ENCODE measurements at places on chromosomes 12 and 14.

GRCh38 chr12:71655495-71655894, 8.2 kb downstream of the ZFC3H1 start:
- DNase-seq = no peak

- DNase-seq = no peak
Observed at GRCh38 chr12:32201976-32202375, 95.3 kb downstream of the BICD1 start.

- DNase-seq = no peak
Observed at GRCh38 chr12:11929714-11930113, 141.0 kb upstream of the BCL2L14 start.

DNA sequence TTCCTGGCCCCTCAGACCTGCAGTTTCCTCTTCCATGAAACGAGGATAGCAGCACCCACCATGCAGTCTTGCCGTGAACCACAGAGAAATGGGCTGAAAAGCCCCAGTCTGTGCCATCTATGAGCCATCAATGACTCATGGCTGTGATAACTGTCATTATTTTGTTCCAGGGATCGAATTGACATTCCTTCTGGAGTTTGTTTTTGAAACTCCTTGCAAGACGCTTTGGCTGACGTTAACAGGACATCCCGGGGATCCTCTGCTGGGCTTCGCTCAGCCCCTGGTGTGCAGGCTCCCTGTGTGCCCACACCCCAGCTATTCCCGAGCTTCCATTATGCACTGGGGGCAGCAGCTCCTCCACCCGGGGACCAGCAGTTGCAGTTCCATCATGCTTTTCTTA, 33.8 kb downstream of the MMAB start:
- no peak for DNase-seq

DNA sequence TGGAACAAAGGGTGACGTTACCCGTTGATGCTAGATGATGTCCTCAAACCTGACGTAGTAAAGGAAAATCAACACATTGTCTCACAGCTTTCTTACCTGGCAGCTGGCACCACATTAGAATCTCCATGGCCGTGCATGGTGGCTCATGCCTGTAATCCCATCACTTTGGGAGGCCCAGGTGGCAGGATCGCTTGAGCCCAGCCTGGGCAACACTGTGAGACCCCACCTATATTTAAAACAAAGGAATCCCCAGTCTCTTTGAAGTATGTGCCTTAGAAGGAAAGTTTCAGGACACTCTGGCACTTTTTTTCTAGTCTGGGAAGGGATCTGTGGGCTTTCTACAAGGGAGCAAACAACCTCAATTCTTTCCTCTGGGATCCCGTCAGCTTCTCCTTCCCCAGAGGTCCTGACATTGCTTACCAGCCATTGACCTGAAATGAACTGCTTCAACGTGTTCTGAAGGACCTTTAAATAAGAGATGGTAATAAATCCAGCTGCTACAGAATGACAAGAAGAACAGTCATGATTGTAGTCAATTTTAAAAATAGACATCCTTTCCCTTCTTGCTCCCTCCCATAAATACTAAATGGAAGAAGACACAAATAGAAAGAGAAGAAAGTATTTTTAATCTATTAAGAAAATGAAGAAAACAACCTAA, 33.7 kb upstream of the TTC7B start:
- DNase-seq = no peak

DNA sequence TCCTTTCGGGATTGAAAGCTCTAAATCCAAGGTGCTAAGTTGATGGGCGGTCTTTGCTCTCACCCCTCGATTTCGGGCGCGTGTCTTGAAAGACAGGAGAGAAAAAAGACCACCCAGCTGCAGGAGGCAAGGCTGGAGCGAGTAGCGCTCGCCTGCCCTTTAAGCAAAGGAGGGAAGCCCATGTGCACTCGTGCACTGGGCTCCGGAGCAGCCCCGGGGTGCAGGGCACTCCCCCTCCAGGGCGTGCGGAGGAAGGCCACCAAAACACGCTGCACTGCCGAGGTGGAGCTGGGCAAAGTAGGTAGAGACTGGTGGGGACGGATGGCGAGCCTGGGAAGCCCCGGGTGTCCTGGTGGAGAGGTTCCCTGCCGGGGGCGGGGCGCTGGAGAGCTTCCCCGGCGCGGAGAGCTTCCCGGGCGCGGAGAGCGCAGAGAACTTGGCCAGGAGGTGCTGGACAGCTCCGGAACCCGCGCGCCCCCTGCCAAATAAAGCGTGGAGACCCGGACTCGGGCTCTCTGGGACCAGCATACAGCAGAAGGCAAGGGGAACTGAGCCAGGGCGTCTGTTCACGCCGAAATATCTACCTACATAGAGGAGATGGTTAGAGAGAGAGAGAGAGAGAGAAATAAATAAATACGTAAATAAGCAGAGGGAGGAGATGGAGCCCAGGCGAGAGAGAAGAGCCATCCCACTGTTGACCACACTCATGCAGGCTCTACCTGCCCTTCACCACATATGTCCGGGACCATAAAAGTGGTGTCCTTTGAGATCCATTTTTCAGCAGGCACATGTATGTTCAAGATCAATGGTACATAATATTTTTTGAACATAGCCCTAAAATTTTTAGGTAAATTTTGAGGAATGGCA, 662 bp upstream of the NELL2 start:
- no peak for DNase-seq

GRCh38 chr12:92987362-92987761, 58.3 kb upstream of the EEA1 start:
- no peak for DNase-seq

DNA sequence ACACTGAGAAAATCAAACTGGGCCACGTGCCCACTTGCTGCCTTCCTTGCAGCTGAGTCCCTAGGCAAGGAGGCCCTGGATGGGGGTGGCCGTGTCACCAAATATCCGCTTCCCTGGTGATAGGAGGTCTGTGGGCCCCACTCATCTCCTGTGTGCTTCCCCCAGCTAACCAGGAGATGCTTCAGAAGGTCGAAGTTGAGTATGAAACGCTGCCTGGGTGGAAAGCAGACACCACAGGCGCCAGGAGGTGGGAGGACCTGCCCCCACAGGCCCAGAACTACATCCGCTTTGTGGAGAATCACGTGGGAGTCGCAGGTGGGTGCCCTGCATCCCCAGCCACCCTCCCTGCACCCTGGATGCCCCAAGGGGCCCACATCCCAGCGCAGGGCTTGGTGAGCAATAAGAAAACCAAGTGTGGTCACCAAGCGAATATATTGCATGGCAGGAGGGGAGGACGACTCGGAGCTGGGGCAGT, 6.8 kb upstream of the SIVA1 start:
- no peak for DNase-seq

DNA sequence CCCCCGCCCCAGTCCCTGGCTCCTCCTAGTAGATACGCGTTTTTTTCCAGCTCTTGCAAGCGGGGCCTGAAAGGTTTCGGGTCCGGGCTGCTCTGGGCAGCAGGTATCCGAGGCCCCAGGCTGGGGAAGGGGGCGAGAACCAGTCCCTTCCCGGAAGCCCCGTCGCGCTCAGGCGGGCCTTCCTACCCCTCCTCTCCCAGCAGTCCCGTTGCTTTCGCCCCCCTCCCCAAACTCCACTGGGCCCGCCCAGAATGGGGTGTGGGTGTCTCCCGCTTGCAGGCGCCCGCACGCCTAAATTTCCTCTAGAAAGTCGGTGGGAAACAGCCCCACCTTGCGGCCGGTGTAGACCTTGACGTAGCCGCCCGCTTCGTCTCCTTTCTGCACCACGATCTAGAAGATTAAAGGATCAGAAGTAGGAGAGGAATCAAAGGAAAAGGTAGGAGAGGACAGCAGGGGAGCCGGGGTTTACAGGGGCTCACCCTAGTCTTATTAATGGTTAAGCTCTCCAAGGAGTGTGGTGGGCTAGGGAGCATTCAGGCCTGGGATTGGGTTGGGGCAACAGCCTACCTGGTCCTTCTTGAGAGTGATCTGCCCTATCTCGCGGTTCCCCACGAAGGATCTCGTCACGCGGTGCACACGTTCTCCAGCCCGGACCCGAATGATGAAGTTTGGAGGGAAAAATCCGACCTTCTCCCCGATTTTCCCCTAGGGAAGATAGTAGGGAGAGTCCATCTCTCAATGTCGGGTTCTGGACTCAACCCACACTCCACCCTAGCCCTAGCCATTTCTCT, 7.3 kb downstream of the STAC3 start:
- DNase-seq = no peak

- no peak for DNase-seq
Observed at GRCh38 chr12:23108957-23109356, 484.0 kb downstream of the ETNK1 start.

DNA sequence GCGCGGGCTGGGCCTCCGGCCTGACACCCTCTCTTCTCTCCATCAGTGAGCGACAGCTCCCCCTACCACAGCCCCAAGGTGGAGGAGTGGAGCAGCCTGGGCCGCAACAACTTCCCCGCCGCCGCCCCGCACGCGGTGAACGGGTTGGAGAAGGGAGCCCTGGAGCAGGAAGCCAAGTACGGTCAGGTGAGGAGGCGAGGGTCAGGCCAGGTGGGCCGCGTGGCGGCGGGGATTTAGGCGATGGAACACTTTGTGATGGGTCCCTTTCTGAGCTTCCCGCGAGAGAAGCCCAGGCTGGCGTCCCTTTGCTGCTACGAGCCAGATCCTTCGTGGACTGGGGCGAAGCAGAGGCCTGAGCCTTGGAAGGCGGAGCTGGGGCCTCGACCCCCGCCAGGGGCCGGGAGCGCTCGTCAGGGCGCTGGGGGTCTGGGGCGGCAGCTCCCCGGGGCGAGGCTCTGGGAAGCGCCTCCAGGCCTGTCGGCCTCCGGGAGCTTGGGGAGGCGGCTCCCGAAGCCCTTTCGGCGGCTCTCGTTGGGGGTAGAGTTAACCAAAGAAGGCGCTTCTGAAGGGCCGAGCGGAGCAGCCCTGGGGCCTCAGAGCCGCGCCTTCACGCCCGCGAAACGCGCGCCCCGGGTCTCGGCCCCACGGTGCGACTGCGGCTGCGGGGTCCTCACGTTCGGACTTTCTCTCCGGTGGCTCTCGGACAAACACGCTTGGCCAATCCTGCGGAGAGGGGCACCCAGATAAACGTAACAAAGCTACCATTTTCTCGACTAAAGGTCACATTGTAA, 5.0 kb downstream of the PAX9 start:
- no peak for DNase-seq

GRCh38 chr14:76863724-76864407, 37.7 kb downstream of the LRRC74A start:
- no peak for DNase-seq

GRCh38 chr12:15214851-15215601, 6.2 kb downstream of the RERG start:
- no peak for DNase-seq

DNA sequence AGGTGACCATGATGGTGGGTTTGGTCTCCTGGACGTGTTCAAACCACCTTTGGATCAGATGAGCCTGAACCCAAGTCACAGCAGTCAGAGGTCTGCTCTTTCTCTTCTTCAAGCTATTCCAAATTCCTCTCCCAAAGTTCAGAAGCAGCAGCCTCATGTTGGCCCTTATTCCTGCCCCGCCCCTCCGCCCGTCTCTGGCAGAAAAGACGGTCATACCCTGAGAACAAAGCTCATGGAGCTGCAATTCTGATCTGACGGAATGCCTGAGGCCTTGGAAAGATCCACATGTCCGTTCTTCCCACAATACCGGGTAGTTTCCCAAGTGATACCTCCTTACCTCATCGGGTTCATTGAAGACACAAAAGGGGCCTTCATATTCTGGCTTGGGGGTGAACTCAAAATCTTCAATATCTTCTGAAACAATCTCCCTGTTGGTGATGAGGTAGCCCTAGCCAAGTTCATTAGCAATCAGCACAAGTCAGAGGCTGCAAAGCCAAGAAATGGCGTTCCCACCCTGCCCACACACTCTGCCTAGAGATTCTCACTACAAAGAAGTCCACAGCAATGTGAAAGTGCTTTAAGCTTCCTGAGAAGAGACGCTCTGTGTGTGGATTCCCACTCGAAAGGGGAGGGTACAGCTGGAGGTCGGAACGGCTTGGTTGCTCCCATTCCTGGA, 11.2 kb downstream of the POLE start:
- no peak for DNase-seq

DNA sequence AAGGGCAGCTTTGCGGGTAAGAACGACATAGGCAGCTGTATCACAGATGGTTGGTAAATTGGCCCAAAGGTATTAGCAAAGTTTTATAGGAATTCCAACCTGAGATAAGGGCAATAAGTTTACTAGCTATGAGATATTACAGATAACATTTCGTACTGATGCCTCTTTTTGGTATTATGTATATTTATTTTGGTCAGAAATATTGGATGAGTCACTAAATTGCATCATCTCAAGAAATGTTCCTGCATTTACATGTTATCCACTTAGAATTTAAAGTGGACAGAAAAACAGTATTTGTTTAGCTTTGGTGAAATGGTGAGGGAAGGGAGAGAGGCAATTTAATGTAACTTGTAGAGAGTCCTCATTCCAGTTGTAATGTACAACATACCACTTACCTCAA, 65.1 kb upstream of the PZP start:
- DNase-seq = no peak

- no peak for DNase-seq
Observed at GRCh38 chr14:93912782-93913181, 14.4 kb upstream of the FAM181A start.

DNA sequence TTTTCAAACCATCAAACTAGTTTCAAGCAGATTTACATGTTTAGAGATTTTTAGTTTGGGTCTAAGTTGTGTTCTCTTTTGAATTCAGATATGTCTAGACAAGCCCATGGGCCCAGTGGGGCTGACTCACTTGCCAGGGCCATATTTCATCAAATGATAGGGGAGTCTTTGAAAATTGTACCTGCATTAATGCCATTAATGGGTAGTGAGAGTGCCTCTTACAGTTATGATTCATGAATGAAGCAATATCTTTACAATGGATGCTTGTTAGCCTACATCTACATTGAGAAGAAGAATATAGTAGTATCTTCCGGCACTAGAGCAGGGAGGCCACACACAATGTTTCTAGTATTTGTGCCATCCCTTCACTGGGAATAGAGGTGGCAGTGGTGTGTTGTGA, 174.2 kb upstream of the E2F7 start:
- no peak for DNase-seq

DNA sequence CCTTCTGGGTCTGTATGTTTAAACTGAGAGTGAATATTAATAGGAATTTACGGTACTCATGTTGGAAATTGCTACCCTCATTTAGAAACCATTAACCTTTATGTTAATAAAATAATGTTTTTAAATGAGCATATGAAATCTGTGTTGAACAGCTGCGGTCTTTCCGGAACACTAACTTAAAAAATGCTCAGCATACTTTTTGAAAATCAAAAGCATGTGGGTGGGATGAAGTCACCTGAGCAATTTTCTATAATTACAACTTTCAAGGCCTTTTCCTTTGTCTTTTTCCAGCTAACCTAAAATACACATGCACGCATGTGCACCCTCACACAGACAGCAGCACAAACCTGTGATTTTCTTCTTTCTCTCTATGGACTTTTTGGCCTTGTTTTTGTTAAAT, 39.8 kb downstream of the BORCS5 start:
- DNase-seq = no peak

Measured in stimulated activated CD8-positive, alpha-beta memory T cell treated with anti-CD3 and anti-CD28 coated beads, Interleukin-4, amount 100 ng/mL, for 1 hour (primary cell).